IMR-90 (cell line): ENCODE measurements at places on chromosomes 1 and 21. TPM values are rescaled to one million over a fixed set of nuclear protein-coding genes. Genes with fewer than 3 reads are reported as not detected.

Gene HSF2BP
- total RNA-seq: 0.83 and 0.90 TPM in 2 replicates

Gene ASCL5
- not detected in 2 replicates for total RNA-seq

Gene LPGAT1
- 13.6 and 25.6 TPM in 2 replicates for total RNA-seq

DNA sequence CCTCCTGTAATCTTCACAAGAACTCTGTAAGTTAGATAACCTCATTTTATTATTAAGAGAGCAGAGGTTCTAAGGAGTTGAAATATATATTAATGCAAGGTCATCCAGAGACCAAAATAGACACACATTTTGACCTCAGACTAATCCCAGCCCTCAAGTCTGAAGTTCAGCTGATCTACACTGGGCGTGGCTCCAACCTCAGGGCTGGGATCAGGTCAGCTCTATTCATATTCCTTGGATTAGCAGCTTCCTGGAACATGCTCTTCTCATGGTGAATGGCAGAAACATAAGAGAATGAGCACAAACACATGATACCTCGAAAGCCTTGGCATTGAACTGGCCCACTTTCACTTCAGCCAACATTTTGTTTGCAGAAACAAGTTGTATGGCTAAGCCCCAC lies 200.8 kb upstream of the ST6GALNAC5 start:
- no peaks in the 10 kb centered on the region for H3K36me3 ChIP-seq
- H3K4me3 ChIP-seq: no peak overlapping the region
- DNase-seq: no peak
- H3K27ac ChIP-seq: no peak overlapping the region
- H3K4me1 ChIP-seq: no peaks in the 10 kb centered on the region
- no peaks in the 10 kb centered on the region for H3K27me3 ChIP-seq

Gene MOB3C
- total RNA-seq: 6.4 and 7.3 TPM in 2 replicates

DNA sequence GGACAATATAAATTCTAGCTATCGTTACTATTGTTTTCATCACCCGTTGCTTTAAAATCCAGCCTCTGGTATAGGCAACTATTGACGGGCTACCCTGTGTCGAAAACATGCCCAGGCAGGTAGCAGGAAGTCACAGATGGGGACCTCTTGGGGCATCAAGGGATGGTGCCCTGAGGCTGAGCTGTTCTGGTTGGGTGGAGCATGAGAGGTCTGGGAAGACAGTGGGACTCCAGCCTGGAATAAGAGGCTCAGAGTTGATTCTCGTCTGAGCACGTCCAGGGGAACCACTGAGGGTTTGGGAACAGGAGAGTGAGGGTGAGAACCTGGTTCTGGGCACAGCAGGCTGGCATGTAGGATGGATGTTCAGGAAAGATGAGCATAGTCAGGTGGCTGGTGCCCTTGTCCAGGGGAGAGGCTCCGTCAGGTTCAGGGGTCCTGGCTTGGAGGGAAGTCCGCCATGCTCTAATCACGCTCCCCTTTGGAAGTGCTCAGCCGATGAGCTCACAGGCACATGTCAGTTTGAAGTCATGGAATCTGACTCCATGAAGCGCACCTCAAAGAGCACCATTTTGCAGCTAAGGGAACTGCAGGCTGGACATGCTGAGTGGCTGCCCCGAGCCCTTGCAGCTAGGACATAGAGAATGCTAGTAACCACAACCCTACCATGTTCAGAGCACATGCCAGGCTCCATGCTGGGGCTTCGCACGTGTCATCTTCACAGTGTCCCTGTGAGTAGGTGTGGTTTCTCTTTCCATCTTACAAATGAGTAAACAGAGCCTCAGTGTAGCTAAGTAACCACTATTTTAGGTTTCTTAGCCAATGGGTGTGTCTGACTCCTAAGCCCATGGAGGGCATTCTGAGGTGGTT lies 21.0 kb downstream of the PCSK9 start:
- H3K4me3 ChIP-seq: no peak overlapping the region
- no peak overlapping the region for H3K27ac ChIP-seq
- no peak for DNase-seq
- H3K4me1 ChIP-seq: peaks cover 6% of the 10 kb centered on the region

- H3K27ac ChIP-seq: peak overlapping the region; percentile 70
- DNase-seq: peak; percentile 55
- H3K27me3 ChIP-seq: no peaks in the 10 kb centered on the region
- no peak overlapping the region for H3K4me3 ChIP-seq
- 0 out of 2 replicates have a peak, but pooled peaks cover 2% of the 10 kb centered on the region for H3K36me3 ChIP-seq
- peaks cover 40% of the 10 kb centered on the region for H3K4me1 ChIP-seq
Measured at GRCh38 chr21:29347274-29347681, 48.6 kb downstream of the BACH1 start.
